Activated CD4-positive, alpha-beta T cell treated with anti-CD3 and anti-CD28 coated beads, Interleukin-2, amount 50 U/mL, for 16 hours (primary cell): ENCODE measurements at places on chromosomes 2 and 18.
A peak's percentile ranks its signal among the peaks of the same experiment; 100 is the strongest.

- DNase-seq: no peak
Observed at GRCh38 chr2:8263901-8264300, 418.0 kb upstream of the ID2 start.

DNA sequence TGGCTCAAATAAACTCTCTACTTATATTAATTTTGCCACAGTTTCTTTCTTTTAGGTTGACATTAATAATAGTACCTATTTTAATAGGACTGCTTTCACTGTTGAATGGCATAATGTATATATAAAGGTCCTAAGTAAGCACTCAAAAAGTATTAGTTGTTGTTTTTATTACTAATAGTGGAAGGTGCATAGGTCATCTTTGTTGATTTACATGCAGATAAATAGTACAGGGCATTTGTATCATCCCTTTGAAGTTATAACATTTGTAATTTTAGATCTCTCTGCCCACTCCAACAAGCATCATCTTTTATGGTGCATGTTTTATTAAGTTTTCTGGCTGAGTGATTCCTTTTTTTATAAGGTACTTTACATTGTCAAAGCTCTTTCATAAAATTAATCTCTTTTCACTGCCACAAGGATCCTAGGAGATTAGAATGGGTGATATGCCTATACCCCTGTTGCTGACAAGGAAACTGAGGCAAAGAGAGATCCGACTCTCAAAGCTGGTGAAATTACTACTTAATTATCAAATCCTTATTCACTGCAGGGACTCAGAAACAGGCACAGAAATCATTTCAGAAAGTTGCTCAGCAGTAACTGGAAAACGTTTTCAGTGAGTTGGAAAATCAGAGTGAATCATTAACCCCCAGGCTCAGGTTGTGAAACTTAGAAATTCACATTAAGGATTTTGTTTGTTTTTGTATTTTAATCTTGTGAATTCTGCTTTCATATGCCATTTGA is 299.6 kb downstream of the AGPS start:
- DNase-seq: no peak

- DNase-seq: no peak
Observed at GRCh38 chr2:215791481-215791937, 221.8 kb downstream of the MREG start.

- no peak for DNase-seq
Observed at GRCh38 chr2:161703863-161704262, 79.6 kb downstream of the SLC4A10 start.

DNA sequence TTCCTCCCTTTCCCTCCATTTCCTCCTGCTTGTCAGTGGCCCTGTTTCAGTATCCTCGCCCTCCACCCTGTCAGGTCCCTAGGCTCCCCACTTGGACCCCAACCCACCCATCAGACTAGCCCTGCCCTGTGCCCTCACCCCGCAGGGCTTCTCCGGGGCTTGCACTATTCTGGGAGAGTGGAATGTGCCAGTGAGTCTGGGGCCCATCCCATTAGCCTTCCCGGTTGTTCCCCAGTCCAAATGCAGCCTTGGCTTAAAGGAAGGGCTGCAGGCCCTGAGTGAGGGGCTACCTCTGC is 45.5 kb downstream of the MYO7B start:
- DNase-seq: no peak

GRCh38 chr18:621291-622043 is 24.7 kb downstream of the CLUL1 start:
- no peak for DNase-seq

GRCh38 chr2:107462181-107462580 is 364.5 kb upstream of the RGPD4 start:
- no peak for DNase-seq

DNA sequence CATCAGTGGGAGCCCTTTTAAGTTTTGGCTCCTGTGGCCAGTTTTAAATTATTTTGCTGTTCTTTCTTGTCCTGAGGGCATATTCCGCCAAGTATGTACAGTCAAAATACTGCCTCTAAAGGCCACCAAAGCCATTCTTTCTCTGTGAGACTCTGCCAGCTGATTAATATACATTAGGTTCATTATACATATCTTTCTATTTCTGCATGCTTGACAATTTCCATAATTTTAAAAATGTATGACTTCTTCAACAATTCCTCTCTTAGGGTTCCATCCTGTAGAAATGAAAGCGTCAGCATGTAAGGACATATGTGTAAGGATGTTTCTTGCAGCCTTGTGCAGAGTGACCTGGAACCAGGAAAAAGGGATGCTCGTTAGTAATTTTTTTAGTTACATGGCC is 291.9 kb downstream of the PHLPP1 start:
- no peak for DNase-seq

GRCh38 chr2:229855116-229855515 is 66.7 kb downstream of the TRIP12 start:
- no peak for DNase-seq

GRCh38 chr2:7060631-7061449 is 143.6 kb downstream of the RNF144A start:
- DNase-seq: no peak

GRCh38 chr18:40613721-40614120 is 1341.3 kb upstream of the PIK3C3 start:
- no peak for DNase-seq

DNA sequence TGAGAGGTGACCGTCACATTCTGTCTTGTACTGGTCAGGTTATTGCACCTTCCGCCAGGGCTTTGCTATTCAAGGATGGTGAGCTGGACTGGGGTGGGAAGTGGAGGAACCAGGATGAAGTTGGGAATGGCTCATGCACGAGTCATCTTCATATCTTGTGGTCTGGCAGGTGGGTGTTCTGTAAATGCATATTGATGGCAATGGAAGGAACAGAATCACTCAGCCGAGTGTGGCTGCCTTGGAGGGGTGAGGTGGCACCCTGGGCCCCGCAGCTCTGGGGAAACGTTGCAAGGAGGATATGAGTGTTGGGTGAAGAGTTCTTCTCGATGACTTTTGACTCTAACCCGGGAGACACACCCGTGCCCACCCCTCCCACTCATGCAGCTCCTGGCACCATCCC is 1.2 kb downstream of the NEU2 start:
- DNase-seq: peak; percentile 3

DNA sequence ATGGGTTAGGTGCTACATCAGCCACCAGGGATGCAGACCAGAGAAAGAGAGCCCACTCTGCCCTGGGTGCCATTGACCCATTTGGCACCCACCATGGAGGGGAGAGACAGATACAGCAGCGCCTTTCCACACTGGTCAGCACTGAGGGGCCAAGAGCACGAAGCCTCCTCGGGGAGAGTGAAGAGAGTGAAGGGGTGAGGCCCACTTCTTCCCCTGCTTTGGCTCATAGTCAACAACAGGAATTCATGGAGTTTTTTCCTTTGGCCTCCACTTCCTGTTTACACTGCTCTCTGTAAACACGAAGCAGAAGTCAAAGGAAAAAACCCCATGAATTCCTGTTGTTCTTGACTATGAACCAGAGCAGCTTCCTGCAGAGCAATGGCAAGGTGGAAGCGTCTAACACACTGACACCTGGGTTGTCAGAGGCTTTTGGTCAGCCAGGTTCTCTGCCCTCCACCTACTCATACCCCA is 80.0 kb downstream of the CCDC93 start:
- no peak for DNase-seq

DNA sequence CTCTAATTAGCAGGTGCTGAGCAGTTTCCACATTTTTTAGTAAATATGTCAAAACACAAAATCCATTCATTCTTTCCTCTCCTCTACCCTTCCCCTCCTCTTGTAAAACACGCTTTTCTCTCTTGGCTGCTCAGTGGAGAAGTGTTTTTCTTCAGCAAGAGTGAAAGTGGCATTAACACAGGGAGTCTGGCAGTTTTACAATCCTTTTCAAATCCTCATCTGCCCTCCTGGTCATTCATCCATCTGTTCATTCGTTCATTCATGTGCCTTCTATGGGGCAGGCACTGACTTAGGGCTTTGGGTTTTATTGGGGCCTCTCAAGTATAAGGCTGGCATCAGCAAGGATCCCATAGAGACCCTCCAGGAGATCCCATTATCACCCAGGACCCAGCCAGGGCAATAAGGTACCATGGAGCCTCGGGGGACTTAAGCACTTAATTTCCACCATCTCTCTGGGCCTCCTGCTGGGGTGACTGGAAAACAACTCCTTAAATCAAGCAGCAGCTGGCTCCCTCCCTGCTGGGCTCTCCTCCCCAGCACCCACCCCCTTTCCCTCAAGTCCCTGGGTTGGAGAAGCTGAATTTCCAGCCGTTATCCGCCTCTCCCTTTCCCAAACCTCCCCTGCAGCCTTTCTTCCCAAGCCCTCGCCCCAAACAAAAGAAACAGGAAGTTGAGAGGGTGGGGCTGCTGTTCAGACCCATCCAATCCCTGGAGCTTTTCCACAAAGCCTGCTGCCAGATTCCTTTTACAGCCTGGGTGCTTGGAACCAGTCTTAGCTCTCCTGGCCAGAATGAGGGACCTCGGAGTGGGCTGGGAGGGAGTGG is 32.6 kb downstream of the MARCHF4 start:
- DNase-seq: no peak

DNA sequence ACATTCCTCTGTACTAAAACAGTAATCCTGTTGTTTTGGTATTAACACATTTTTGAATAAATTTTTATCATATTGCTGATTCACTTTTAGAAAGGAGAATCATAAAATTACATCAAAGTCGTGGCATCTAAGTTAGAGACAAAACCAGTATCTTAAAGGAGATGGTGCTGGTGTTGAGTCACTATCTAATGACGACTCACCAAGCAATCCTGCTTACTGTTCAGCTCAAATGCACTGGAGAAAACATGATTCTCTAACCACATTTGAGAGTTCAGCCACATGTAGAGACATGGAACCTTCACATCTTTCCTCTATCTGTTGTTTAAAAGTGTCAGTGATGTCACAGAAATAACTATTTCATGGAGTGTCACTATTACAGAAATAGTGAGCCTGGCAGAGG is 473.8 kb downstream of the TGIF1 start:
- DNase-seq: no peak

GRCh38 chr2:150983314-150983897 is 278.3 kb downstream of the RBM43 start:
- DNase-seq: no peak

- no peak for DNase-seq
Observed at GRCh38 chr18:50790241-50790640, 29.6 kb downstream of the MRO start.

- DNase-seq: no peak
Observed at GRCh38 chr2:102632380-102633175, 13.2 kb downstream of the SLC9A2 start.

DNA sequence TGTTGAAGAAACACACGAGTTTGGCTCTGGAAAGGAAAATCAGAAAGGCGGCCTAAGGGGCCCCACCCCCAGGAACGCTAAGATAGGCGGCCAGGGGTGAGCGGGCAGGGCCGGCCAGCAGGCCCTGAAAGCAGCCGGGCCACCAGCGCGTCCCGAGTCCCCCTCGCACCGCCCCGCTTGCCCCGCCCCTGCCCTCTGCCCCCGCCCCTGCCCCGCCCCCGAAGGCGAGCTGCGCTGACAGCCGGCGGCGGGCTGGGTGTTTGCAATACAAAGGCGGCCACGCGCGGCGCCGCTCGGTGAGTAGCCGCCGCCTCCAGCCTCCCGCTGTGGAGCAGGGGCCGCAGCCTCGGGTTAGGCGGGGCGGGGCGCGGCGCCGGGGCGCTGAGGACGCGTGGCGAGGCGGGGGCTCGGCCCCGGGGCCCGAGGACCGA is at the start of gene LPIN1:
Gene LPIN1 (plus strand): TSS at position 257 of the 431 bp plus-strand sequence. CDS start 18,910 bp downstream, outside the sequence.
- DNase-seq: peak; percentile 88

DNA sequence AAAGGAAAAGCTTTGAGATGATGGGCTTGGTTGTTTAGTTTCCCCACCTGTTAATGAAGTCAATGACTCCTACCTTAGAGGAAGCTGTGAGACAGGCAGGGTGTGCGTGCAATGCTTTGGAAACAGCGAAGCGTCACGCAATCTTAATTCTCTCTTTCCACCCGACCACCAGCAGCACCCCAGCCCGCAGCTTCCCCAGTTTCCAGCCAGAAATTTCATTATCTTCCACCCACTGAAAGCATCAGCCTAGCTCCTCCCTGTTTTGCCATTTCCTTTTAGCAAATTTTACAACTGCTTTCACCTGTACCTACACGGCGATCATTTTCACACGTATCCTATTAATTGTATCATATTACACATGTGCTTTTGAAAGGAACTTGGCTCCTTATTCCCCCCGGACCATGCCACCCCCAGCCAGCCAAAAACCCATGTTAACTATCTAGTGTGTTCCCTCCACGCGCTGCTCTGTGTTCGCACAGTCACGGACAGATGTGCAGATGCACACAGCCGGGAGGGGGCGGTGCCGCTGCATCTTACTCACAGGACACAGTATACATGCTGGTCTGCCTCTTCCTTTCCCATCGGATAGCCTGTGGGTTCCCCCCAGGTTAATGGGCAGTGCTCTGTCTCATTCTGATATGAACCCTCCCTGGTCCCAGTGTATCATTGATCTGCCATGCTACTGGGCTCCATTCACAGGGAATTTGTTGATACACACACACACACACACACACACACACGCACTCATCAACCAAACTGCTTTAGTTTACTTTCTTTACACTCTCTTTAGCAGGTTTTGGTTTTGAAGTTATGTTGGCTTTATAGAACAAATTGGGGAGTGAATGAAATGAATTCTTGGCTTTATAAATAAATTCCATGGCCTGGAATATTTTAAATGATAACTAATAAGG is 22.4 kb downstream of the CYP27C1 start:
- DNase-seq: peak; percentile 56

GRCh38 chr2:38533757-38534545 is 68.8 kb downstream of the HNRNPLL start:
- no peak for DNase-seq

DNA sequence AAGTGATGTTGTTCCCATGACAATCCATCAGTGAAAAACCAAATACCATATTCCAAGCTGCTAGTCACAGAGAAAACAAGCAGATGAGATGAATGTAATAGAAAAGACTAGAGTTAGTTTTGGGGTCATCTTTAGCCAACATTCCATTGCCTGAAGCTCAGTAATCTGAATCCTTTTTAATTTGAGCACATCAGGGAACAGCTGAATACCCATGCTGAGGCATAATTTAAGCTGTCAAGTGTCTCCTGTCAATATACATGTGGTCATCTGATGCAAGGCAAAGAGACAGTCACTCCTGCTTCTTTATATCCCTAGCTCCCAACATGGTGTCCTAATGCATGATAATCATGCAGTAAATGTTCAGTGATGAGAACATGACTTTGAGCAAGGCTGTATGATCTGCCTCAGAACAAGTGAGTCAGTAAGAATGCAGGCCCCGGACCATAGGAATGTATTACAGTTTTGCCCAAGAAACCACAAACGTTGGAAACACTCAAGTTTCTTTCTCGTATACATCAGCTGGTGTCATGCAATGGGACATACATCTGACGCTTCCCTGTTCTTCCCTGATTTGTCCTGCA is 48.0 kb downstream of the CDK15 start:
- no peak for DNase-seq
